ENCODE measurements at places on chromosomes 2 and 18.

GRCh38 chr18:71831039-71831438 lies 713.1 kb downstream of the CBLN2 start:
- no peak for DNase-seq

GRCh38 chr18:34495506-34495905 lies 214.6 kb upstream of the DTNA start:
- DNase-seq, result no peak

DNA sequence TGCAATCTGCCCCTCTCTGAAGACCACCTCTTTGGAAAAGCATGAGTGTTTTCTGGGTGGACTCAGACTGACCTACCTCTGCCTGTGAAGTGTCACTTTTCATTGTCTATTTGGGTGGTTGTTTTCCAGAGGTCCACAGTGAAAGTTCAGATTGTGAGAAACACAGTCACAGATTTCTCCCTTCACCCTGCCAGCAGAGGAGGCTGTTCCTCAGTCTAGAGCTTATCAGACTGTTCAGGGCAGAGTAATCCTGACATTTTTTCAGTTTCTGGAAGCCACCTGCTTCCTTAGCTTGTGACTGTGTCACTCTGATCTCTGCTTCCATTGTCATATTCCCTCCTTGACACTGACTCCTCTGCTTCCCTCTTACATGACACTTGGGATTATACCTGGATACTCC lies 55.4 kb upstream of the RMP24 start:
- no peak for DNase-seq

GRCh38 chr2:240169486-240170353 lies 29.3 kb upstream of the OTOS start:
- no peak for DNase-seq

- DNase-seq, result peak; percentile 71
These were observed 19.6 kb upstream of the CXCR1 start for GRCh38 chr2:218186355-218186766.

- no peak for DNase-seq
These were observed 153.2 kb upstream of the ETAA1 start for GRCh38 chr2:67243919-67244318.

DNA sequence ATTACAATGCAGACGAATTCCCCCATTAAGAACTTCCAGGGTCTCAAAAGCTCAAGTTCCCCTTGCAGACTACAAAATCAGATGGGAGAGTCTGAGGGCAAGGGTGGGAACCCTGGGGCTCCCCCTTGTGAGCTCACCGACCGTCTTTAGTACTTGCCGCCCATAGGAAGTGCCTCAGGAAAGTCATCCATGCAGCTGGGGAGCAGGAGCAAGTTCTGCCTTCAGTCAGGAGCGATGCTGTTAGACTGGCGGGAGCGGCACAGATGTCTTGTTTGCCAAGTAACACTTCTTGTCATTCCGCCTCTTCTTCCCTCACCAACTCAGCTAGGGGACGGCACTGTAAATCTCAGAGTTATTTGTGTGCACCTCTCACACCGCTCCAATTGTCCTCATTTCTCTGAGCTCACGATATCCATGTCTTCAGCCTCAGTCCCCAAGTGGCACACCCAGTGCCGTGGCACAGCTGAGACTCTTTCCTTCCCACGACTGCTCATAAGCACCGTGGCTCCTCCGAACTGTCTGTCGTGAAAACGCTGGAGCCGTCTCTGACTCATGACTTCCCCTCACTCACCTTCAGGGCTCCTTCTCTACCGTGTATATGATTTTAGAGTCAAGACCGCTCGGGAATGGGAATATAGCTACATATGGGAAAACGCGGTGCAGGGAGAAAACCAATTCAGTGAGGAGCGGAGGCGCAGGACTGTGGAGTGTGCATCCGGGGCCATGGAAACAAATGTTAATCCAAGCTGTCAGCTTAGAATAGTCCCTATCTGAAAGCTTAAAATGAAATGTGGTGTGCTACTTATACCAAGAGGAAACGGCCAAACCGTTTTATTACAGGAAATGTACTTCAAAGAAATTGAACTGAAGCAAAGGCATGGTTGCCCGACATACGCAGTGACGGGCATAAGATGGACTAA lies 34.0 kb downstream of the UXS1 start:
- DNase-seq, result peak; percentile 62

- DNase-seq, result no peak
These were observed 8.7 kb downstream of the PTH2R start for GRCh38 chr2:208415255-208415654.

GRCh38 chr2:36396878-36397539 lies 41.4 kb downstream of the CRIM1 start:
- DNase-seq, result no peak

DNA sequence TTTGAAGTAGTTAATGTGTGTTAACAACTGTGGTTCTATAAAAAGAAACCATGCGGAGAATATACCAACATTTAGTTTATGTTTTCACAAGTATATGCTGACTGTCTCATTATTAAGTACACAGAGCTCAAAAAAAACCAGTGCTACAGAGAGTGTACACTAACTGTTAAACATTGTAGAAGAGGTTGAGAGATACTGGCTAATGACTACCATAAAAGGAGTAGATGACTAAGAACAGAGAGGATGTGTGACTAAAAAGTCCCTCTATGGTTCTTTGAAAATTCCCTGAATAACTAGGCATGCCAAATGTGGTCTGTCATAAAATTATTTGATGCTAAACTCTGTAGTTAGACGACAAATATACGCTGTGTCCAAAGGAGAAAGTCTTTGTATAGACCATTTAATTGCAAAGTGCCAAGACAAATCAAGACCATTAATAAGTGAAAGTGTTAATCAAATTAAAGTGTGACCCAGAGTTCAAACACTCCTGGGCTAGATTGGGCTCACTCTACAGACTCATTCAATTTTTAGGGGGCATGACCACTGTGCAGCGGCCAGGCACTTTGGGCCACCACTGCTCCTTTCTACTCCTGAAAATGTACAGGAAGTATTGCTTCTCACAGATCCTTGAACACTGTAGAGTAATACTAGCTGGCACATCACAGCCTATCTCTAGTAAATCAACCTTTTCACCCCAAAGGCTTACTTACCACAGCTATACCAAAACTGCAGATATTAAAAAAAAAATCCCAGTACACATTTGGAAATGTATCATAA lies 45.1 kb upstream of the SERTAD2 start:
- DNase-seq, result no peak

- no peak for DNase-seq
These were observed 159.5 kb downstream of the SETBP1 start for GRCh38 chr18:44840058-44840790.

- DNase-seq, result peak; percentile 7
These were observed 441.5 kb upstream of the POU3F3 start for GRCh38 chr2:104412384-104412783.

DNA sequence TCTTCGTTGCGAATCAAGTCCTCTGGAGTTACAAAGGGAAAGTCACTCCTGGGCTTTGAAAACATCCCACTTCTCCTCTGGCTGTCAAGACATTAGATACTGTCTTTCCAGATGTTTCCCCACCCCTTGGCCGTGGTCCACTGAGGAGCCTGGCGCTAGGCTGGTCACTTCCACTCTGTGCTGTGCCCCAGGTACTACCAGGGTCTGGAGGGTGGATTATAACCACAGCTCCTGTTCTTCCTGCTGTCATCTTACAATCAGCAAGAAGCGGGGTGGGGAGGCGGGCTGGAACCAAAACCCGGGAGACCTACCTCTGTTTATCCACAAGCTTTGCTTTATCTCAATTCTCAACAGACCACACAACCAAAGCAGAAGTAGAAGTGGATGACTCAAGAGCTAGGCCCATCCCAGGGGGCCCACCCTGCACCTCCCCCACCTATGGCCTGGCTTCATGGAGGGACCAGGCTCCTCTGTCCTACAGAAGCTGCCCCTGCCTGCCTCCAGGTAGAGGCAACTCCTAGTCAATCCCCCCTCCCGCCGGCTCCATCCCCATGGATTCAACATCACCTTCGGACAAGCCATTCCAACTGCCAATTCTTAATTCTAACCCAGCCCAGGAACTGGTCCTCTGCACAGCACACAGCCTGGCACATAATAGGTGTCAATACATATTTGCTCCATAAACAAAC lies 17.8 kb downstream of the SMAD7 start:
- no peak for DNase-seq

DNA sequence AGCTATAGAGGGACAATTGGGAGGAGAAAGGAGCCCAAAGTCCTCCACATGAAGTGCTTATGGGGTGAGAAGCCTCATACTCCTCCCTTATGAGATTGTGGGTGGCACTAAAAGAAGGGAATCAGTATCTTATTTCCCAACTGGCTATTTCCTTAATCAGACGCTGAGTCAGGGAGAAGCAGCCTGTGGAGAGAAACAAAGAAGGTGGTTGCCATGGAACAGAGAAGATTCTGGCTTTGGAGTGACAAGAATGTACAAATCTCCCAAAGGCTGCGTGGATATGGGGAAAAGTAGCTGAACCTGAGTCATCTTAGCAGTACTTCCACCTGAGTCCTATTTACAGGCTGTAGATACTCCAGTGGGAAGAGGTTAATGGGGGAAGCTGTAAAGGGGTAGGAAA lies 115.8 kb upstream of the CWC22 start:
- DNase-seq, result no peak

GRCh38 chr18:5197461-5197860 lies 404 bp upstream of the AKAIN1 start:
- DNase-seq, result no peak

DNA sequence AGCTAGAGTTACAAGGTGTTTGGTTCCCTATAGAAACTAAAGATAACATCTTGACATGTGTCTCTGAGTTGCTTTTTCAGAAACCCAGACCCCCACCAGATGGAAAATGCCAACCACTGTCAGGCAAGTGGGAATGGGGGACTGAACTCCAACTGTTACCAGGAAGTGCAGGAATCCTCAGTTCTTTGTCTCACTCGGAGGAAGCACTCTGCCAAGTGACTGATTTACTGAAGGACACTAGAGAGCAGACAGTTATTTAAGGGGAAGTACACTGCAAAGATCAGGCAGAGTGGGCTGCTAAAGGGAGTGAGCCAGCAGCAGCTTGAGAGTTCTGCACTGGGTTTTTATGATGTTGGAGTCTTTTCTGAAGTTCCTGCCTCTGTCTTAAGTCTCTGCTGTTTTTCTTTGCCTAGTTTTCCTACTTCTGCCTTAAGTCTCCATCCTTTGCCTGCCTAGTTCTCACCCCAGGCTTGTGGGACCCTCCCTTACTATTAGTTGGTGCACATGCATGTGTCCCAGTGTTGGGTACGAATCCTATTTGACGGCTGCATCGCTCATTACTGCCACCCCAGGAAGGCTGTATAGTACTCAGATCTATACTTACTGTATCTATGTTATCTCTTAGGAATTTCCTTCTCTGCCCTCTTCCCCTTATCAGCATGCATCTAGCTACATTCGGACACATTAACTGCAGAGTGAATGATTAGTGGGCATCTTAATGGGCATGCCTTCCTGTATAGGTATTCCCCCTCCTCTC lies 97.1 kb downstream of the TEX51 start:
- DNase-seq, result no peak

DNA sequence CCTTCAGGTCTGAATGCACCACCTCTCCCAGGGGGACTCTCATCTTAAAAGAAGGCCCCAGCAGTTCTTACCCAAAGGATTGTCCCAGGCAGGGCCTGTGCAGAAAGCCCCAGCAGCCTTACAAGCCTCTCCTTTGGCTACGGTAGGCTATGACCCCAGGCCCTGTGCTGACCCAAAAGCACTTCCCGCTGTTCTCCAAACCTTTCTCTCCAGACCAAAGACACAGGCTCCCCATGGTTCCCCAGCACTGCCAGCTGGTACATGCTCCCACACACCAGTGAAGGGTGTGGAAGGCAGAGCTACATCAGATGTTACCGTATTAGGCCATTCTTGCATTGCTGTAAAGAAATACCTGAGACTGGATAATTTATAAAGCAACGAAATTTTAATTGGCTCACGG lies 35.4 kb downstream of the LBH start:
- DNase-seq, result no peak

GRCh38 chr2:103135679-103136078 lies 373.8 kb downstream of the TMEM182 start:
- DNase-seq, result no peak

- DNase-seq, result no peak
These were observed 66.6 kb downstream of the ITGA4 start for GRCh38 chr2:181523756-181524155.

DNA sequence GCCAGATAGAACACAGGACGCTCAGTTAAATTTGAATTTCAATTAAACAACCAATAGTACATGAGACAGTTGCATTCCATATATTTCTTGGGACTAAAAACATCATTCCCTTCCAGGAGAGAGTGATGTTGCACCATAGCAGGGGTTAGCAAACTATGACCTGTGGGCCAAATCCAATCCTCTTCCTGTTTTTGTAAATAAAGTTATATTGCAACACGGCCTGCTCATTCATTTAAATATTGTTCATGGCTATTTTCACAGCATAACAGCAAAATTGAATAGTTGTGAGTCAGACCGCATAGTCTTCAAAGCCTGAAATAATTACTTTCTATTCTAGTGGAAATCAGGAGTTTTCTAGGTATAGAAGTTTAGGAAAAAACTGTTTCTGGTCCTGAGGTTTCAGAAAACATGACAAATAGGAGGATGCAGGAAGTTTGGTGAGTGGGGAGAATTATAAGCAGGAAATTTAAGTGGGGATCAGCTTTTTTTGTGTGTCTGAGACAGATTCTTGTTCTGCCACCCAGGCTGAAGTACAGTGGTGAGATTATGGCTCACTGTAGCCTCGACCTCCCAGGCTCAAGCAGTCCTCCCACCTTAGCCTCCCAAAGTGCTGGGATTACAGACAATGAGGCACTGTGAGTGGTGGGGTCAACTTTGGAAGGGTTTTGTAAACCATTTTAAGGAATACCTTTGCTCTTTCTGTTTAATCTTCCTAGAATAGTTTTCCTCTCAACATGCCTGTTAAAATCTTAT lies 131.5 kb downstream of the SOCS6 start:
- no peak for DNase-seq

- no peak for DNase-seq
These were observed 172.0 kb upstream of the SERPINE2 start for GRCh38 chr2:224211181-224211480.

DNA sequence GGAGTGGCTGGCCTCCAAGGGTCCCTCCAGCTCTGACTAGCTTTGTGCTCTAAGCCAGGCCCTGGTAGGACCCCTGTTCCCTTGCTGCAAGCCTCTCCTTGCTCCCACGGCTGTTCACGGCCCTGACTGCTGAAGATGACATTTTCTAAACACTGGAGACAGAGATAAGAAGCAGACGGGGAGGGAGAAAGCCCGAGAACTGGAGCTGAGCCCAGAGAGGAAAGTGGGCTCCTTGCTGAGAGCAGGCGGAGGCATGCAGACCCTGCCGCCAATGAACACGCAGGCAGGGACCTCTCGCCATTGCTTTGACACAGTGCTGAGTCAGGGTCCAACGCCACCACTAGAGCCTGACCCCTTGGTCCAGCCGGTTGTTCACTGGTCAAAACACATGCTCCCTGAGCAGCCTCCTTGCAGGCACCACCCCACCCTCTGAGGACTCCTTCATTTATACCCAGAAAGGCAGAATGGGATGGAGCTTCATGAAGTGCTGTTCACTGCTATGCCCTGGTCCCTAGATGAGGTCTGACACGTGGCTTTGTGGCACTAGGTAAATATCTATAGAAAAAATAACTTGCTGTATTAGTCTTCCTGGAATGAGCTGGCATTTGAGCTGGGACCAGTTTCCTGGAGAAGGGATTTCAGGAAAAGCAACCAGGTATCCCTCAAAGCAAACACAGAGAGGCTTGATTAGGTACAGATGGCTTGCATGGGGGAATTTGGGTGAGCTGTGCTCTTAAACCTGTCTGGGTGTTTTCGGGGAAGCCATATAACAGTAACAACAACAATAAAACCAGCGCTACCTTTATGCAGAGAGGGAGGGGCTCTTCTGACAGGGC lies 65.7 kb downstream of the MCFD2 start:
- no peak for DNase-seq
